H7 (cell line): ENCODE measurements at places on chromosomes 12 and 14.
A peak's percentile ranks its signal among the peaks of the same experiment; 100 is the strongest.

GRCh38 chr14:84988357-84988756 lies 541.6 kb upstream of the FLRT2 start:
- DNase-seq = no peak

DNA sequence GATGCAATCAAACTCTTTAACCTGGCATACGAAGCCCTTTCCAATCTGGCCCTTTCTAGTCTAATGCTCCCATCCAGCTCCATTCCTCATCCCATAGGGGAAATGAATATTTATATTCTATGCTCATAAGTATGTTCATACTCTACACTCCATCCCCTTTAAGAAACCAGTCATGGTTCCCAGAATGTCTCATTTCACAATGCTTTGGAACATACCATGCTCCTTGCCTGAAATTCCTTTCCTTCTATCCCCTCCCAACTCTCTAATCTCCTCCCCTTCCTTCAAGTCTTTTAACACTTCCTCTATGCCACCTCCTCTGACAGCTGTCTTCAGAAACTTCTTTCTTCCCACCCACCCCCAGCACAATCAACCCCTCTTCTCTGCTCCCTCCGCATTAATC lies 207.0 kb upstream of the CAND1 start:
- DNase-seq = no peak

DNA sequence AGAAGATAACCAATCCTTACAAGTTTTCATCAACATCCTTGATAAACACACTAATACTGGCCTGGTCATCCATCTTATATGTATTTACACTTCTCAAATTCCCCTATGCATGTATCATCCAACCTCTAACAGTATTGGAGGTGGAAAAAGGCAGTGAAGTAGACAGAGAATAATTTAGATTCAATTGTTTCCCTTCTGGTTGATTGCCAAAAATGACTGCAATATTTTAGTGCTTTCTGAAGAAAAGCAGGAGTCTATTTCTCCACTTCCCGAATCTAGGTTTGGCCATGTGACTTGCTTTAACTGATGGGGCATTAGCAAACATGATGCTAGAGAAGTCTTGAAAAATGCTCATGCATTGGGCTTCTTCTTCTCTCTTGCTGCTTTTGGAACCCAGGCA lies 78.3 kb upstream of the METAP2 start:
- no peak for DNase-seq

- peak; percentile 14 for DNase-seq
These were observed 98.1 kb downstream of the GAS2L3 start for GRCh38 chr12:100671396-100672074.

DNA sequence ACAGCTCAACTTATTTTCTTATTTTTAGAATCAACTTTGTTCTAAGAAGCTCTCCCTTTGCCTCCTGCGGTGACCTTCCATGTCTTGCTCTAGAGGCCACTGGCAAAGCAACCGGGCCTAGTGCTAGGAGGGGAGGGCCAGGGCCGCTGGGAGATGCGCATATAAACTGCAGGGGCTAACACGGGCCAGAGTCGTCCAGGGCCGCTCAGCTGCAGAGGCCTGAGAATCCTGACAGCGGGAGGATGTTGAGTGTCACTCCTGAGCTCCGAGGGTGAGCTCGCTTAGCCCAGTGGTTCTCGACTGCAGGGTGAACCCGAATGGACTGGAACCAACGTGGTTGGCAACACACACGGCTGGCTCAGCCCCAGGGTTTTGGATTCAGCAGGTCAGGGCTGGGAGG lies 6.5 kb upstream of the PIWIL1 start:
- peak; percentile 56 for DNase-seq
